ENCODE measurements at places on chromosomes 11 and 22.
A peak's percentile ranks its signal among the peaks of the same experiment; 100 is the strongest.

GRCh38 chr11:74090701-74091100, 80.1 kb downstream of the C2CD3 start:
- DNase-seq, result no peak

- DNase-seq, result no peak
These were observed 463.3 kb downstream of the SOX6 start for GRCh38 chr11:15893080-15893492.

DNA sequence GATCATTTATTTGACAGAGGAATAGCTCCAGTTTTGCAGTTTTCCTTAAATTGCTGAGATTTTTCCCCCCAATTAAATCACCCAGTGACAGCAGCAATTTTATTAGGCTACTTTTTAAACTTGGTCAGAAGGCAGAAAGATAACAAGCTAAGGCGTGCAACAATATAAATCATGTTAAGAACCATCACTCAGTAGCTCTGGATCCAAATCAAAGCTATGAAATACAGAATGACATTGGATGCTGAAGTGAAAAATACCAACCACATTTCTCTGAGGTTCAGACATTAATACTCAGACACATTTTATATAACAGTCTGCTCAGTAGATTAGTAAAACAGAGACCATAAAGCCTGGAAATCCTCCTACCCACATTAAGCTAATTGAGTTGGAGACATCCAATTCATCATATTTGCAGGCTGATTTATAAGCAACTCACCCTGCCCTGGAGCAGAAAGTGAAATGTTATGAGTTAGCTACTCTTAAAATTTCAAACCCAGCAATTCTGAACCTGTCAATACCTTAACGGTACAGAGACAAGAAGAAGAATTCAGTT, 1108.4 kb downstream of the DLG2 start:
- DNase-seq, result no peak

DNA sequence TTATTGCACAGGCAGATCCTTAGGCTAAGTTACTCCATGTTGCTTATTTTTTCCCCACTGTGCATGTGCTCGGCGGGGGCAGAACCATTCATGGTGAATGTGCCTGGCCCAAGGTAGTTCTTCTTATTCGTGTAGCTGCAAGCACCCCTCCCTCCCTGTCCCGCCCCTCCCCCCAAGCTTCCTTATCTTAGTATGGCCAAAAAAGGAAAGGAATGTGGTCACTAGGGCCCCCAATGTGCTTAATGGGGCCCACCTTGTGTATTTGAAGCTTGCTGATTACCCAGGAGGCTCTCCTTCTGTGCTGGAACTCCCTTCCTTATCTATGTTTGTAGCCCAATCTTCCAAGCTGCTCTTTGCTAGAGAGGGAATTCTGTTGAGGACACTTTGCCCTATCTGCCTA, 1259.7 kb upstream of the RAG2 start:
- DNase-seq, result no peak

- no peak for DNase-seq
These were observed 106.2 kb upstream of the BID start for GRCh38 chr22:17880468-17880867.

- no peak for DNase-seq
These were observed 109.2 kb upstream of the GAL start for GRCh38 chr11:68575025-68575665.

DNA sequence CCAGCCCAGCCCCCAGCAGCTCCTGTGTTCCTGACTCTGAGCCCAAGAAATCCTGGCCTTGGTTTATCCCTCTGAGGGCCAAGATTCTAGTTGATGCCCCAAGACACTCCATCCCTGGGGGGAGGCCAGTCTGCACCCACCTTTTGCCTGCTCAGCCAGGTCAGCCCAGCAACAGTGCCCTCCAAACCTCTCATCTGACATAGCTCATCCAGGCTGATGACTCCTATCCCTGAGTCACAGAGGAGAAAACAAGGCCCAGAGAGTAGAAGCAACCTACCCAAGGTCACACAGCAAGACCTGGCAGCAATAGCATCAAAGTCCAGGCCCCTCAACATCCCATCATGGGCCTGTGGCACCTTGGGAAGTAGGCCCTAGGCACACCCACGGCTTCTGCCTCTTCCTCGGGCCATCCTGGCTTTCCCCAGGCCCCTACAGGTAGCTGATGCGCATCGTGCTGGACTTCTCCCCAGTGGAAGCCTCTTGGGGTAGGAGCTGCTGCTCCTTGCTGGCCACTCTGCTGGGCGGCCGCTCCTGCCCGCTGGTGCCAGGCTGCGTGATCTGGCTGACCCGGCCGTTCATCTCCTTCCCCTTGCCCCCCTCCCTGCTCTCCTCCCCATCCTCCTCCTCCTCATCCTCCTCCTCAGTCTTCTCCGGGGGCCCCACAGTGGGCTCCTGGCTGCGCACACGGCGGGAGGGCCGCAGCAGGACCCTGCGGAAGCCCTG, 6.0 kb downstream of the SSTR3 start:
- DNase-seq, result no peak

GRCh38 chr22:29727131-29727523, 7.3 kb downstream of the CABP7 start:
- no peak for DNase-seq

DNA sequence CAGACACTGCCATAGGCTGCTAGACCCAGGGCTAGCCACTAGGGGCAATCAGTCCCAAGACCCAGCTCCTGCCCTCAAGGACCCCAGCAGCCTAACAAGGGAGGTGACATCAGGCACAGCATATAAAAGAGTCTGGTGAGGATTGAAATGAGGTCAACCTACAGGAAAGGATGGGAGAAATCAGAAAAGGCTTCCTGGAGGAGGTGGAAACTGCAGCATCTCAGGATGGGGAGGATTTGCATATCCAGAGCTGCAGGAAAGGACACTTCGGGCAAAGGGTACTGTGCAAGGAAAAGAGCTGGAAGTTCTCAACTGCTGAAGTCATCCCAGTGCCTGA, 2.9 kb upstream of the ARFGAP2 start:
- DNase-seq, result peak; percentile 33

GRCh38 chr22:45047260-45047659, 37.5 kb upstream of the PHF21B start:
- DNase-seq, result no peak

- peak; percentile 18 for DNase-seq
These were observed at the start of gene POU2AF3 for GRCh38 chr11:111298413-111299100. POU2AF3 (plus strand) TSS chr11:111298546; CDS start chr11:111298582, 36 bp downstream.

DNA sequence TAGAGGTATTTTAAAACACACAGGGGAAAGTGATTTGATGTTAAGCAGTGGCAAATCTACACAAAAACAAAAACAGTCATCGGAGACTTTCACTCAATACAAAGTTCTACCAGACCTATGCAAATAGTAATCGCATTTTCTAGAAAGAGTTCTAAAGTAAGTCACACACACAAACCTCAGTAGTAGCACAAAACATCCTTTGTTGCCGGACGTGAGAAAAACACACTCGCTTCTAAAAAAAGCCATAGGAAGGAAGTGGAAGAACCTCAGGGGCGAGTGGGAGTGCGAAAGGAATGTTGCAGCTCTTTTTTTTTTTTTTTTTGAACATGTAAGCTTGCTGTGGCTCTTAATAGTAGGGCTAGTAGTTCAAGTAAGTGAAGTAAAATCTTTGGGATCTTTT, 88.9 kb downstream of the MAML2 start:
- DNase-seq, result no peak
